ENCODE measurements at places on chromosomes 7 and 10. TPM values are rescaled to one million over a fixed set of nuclear protein-coding genes. Genes with fewer than 3 reads are reported as not detected.

TSPAN14 gene
- 177 TPM for total RNA-seq

THSD7A gene
- 6.0 TPM for total RNA-seq

- DNase-seq: no peak
Measured at GRCh38 chr7:79241288-79242060, 212.0 kb downstream of the MAGI2 start.

DNA sequence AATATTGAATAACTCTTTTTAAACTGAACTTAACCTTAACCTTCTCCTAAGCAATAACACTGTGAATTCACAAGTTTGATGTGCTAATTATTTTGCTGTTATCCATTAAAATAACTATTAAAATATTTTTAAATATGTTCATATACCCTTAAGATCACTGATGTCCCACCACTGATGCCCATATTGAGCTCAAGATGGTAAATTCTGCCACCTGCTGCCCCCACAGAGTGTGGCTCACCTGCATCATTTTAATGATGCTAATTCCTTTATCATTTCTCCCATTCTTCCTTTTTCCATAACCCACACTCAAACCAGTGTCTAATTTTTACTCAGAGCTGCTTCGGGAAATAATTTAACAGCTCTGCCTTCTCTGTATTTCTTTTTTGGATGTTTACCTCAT, 82.3 kb upstream of the ARID5B start:
- no peak for DNase-seq

DNA sequence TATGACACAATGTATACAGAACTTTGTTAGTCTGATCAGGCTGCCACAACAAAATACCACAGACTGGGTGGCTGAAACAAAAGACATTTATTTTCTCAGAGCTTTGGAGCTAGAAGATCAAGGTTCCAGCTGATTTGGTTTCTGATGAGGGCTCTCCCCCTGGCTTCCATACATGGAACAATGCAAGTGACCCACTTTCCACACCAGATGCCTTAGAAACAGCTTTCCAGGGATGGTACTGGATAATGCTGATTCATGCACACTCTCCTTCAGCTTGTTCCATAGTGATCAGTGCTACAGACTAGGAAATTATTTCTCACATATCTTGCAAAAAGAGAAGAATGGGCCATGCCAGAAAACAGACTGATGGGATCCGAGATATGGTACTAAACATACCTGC, 1274.9 kb upstream of the SORCS1 start:
- no peak for DNase-seq

DNA sequence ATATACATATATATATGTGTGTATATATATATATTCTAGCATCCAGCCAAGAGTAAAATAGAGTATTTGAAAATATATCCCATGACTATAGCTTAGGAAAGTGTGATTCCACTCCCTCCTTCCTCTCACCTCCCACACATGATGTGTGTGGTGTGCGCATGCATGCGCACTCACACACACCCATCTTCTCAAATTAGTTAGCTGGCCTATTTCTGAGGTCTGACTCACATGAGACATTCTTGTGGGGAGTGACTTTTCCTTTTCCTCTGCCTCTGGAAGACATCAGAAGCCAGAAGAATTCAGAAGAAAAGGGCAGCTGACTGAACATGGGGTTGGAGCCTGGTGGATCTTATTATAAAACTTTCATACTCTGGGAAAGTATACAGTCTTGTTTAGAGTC, 793.5 kb upstream of the ZNF722 start:
- no peak for DNase-seq

All from mesenteric fat pad (tissue), 1 donor.